Endothelial cell (in vitro differentiated cells): ENCODE measurements at places on chromosomes 13 and 19. TPM values are rescaled to one million over a fixed set of nuclear protein-coding genes. Genes with fewer than 3 reads are reported as not detected.

TEX29 gene
- 0.54 TPM for total RNA-seq

CDC42EP5 gene
- 21.4 TPM for total RNA-seq

COX6B2 gene
- not detected for total RNA-seq

DUS3L gene
- total RNA-seq, result 16.2 TPM

CCL25 gene
- total RNA-seq, result not detected

SLC6A16 gene
- 4.0 TPM for total RNA-seq

FAAP24 gene
- 2.8 TPM for total RNA-seq

ZNF99 gene
- not detected for total RNA-seq

DNA sequence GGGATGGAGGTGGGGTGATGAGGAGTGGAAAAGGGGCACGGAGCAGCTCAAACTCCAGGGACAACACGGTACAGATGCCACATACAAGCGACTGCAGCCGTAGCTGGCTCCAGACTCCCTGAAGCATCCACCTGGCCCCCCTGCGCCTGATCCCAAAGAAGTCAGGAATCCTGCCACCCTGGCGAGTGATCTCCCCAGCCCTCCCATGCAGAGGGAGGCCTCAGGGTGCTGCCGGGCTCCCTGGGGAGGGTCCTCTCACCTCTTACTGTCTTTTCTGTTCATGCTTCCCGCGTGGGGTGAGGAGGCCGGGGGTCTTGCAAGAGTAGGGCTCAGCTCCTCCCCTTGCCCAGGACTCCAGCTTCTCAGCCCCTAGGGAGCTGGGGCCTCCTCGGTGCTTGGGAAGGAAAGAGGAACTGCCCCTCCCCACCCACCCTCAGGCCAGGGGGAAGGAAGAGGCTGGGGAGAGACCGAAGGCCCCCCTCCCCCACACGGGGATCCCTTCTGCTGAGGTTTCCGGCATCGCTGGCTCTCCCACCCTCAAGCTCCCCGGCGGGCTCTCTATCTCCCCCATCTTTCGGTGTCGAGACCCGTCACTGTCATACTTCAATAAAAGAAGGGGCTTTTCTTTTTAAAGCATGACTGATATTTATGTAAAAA, at the start of gene RASGRP4:
RASGRP4 (minus strand) TSS at position 410 of the 657 bp plus-strand sequence; CDS start at position 282, 128 bp downstream.
- DNase-seq, result no peak

GRCh38 chr19:3360421-3361383, 5.7 kb upstream of the NFIC start:
- DNase-seq, result no peak

GRCh38 chr13:92303428-92303827, 905.0 kb downstream of the GPC5 start:
- DNase-seq, result no peak

DNA sequence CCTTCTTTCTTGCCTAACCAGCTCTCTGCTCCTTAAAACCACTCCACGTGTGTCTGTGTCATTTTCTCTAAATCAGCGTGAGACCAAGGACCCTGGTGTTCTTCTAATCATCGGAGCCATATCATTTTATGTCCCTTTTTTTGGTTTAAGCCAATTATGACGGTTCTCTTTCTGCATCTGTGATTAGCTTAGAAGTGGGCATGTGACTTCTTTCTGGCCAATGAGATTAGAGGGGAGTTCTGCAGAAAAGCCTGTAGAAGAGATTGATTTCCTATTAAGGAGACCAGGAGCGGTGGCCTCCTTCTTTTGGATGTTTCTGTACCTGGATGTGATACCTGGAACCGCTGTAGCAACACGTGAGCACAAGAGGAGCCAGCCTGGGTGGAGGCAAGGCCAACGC, 97.5 kb upstream of the PABPC3 start:
- DNase-seq, result no peak

- DNase-seq, result no peak
Measured at GRCh38 chr13:78868991-78869390, 210.0 kb upstream of the OBI1 start.

- DNase-seq, result no peak
Measured at GRCh38 chr13:59144700-59145099, 1019.0 kb downstream of the DIAPH3 start.

DNA sequence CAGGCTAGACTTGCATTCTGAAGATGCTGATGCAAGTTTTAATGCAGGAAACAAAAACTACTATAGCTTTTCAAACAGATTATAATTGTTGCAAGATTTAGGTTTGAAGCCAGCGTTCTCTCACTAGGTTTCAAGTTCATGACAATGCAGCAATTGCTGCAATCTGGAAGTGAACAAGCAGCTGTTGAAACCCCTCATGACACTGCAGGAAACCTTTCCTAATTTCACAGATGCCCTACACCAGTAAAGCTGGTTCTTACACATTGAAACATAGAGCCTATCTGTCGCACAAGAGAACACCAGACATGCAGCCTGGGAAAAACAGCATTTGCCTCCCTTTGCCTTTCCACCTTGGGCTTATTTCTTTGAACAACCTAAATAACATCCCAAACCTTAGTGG, 1737.2 kb upstream of the MIR17HG start:
- no peak for DNase-seq

DNA sequence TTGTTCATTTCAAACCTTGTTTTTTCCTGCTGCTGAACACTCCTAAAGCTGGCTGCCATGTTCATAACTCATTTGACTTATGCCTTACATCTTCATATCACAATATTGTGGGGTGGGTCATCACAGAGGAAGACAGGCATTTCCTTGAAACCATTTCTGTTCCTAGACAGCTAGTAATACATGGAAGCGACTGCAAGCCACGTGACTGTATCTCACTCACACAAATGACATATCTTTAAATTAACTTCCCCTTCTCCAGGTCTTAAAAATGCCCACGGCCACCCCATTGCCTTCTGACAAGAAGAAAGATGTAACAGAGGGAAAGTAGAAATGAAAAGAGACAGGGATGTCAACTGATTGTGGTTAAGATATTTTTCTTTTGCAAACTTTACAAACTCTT, 236.8 kb downstream of the LMO7 start:
- DNase-seq, result no peak

DNA sequence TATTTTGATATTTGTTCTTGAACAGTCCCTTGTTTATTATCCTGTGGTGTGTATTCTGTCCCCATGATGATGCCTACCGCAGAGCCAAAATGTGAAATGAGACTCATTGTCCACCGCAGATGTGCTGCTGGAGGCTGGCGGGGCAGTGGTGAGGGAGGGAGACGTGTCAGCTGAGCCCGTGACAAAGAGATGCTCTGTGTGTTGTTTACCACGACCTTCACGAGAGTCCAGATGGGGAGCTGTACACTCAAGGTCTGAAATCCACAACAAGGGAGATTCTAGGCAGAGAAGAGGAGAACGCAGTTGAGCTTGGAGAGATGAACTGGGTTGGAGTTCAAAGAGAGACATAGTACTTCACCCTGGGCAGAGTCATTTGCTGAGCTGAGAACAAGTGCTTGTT, 20.8 kb upstream of the AMER2 start:
- DNase-seq, result no peak

DNA sequence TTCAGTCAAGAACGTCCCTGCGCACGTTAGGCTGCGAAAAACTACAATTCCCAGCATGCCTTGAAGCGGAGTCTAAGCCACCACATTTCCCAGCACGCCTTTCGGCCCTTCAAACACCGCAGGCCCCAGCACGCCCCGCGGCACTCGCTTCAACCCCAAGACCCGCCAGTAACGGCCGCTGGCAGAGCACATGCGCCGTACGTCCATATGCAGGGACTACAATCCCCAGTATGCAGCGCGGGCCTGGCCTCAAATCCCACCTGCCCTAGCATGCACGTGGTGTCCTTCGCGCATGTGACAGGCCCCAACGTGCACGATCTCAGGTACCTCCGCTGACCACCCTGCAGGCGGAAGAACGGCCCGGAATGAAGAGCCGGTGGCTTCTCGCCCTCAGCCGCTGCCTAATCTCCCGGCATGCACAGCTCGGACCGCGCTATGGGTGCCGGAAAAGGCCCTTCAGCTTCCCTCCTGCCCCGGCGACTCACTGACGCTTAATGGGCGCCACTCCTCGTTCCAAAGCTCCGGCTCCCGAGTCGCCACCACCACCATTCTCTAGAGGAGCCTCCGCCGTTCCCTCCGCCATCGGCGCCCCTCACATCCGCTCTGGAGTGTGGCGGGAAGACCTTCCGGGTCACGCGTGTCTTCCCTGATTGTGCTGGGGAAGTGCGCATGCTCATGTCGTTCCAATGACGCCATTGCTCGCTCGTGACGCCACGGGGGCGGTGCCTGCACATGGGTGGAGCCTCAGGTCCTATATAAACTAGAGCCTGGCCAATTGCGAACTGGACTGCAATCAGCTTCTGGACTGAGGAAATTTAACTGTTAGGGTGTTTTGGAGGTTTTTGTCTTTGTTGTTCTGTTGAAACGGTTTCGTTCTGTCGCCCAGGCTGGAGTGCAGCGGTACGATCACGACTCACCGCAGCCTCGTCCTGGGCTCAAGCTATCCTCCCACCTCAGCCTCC, at the start of gene DUS3L:
DUS3L (minus strand) TSS at position 605 of the 962 bp plus-strand sequence; CDS start at position 583, 22 bp downstream.
- peak; percentile 92 for DNase-seq

DNA sequence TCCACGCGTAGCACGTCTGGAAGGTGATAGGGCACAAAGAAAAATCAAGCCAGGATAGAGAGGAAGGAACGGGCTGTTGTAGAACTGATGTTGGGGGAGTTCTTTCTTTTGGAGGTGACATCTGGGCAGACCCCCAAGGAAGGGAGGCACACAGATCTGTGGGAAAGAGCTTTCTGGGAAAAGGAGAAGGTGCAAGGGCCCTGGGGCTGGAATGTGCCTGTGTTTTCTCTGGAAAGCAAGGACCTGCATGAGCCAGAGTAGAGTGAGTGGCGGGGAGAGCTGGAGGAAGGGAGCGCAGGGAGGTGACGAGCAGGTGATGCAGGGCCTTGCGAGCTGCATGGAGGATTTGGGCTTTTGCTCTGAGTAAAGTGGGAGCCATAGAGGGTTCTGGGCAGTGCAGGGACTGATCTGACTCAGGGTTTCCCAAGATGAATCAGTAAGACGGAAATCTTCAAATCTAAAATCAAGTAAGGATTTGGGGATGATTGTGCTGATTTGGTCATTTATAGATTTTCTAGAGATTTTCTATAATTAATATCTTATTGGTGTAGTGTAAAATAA, 30.8 kb downstream of the SMARCA4 start:
- no peak for DNase-seq

- no peak for DNase-seq
Measured at GRCh38 chr19:43596842-43597461, 557 bp downstream of the ZNF576 start.

GRCh38 chr19:47564081-47564480, 8.9 kb downstream of the ZNF541 start:
- DNase-seq, result no peak

DNA sequence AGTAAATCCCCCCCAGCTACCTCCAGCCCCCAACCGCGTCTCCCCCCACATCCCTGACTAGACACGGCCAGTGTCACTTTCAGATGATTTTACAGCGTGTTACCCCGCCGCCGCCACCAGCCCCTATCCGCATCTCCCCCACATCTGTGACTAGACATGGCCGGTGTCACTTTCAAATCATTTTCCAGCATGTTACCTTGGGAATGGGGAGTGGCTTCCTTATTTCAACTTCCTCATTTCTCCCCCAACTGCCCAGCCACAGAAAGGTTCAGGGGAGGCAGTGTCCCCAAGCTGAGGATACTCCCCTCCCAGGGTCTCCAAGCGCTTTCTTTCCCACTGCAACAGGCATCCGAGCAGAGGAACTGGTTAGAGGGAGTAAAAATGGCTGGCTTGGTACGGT, 18.4 kb downstream of the ADGRL1 start:
- no peak for DNase-seq

DNA sequence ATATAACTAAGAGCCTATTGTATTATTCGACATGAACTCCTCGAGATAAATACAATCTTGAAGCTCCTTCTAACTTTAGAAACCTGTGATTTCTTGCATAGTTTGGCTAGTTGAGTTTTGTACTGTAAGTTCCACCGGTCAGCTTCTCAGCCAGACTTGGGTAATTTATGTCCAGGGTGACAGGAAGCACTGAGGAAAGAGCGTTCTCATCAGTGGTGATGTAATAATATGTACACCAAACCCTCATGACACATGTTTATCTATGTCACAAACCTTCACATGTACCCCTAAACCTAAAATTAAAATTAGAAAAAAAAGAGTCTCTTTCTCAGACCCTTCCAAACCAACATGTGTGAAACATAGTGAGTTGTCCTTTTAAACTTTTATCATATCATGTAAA, 205.7 kb downstream of the KCNRG start:
- no peak for DNase-seq

- DNase-seq, result no peak
Measured at GRCh38 chr19:49094505-49095482, 9.5 kb downstream of the SNRNP70 start.

GRCh38 chr13:55534306-55534705, 1606.4 kb upstream of the PRR20A start:
- no peak for DNase-seq

GRCh38 chr19:10332158-10332964, 968 bp downstream of the RAVER1 start:
- DNase-seq, result peak; percentile 18

- no peak for DNase-seq
Measured at GRCh38 chr13:42394711-42395085, 122.7 kb downstream of the AKAP11 start.

- no peak for DNase-seq
Measured at GRCh38 chr19:6452899-6453298, 6.7 kb downstream of the SLC25A23 start.

DNA sequence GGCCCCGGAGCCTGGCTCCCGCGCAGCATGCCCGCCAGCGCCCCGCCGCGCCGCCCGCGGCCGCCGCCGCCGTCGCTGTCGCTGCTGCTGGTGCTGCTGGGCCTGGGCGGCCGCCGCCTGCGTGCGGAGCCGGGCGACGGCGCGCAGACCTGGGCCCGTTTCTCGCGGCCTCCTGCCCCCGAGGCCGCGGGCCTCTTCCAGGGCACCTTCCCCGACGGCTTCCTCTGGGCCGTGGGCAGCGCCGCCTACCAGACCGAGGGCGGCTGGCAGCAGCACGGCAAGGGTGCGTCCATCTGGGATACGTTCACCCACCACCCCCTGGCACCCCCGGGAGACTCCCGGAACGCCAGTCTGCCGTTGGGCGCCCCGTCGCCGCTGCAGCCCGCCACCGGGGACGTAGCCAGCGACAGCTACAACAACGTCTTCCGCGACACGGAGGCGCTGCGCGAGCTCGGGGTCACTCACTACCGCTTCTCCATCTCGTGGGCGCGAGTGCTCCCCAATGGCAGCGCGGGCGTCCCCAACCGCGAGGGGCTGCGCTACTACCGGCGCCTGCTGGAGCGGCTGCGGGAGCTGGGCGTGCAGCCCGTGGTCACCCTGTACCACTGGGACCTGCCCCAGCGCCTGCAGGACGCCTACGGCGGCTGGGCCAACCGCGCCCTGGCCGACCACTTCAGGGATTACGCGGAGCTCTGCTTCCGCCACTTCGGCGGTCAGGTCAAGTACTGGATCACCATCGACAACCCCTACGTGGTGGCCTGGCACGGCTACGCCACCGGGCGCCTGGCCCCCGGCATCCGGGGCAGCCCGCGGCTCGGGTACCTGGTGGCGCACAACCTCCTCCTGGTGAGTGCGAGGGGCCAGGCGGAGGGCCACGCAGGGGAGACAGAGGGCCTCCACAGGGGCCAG, at the start of gene KL:
KL (plus strand) TSS at position 10 of the 909 bp plus-strand sequence; CDS start at position 28, 18 bp downstream.
- DNase-seq, result peak; percentile 54

DNA sequence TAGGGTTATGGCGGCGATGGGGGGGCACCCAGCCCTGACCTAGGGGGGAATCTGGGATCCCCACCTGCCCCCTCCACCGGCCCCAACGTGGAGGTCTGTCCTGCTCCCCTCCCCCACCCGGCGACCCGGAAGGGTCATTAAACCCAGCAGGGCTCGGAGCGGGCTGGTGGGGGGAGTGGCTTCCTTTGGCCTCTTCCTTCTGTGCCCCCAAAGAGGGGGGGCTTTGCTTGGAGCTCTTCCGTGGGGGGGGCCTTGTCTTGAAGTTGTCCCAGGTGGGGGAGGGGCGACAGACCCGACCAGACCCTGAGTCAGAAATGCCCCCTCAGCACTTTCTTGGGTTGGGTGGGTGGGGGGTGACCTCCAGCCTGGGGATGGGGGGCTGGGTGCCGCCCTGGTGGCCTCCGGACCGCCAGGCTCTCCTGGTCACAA, 1.5 kb downstream of the ARID3A start:
- peak; percentile 64 for DNase-seq
